Activated B cell treated with CpG ODN at 0.5 μM for 24 hours (primary cell): ENCODE measurements at places on chromosomes 2 and 18.

- no peak for DNase-seq
Observed at GRCh38 chr2:9228781-9229469, 22.3 kb downstream of the ASAP2 start.

DNA sequence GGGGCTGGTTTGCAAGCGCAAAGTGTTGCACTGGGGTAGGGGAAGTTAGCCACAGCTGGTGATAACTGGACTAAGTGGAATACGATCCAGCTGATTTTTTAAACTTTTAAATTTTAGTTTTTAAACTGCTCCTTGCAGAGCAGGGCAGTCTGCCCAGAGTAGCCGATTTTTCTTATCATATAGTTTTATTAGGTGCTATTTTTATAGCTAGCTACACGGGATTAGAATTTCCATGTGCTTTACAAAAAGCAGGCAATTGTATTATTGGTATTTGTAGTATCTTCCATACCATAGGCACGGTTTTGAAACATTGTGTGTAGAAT is 9.6 kb downstream of the CPLX4 start:
- no peak for DNase-seq

- no peak for DNase-seq
Observed at GRCh38 chr18:58287353-58288274, 243.6 kb downstream of the NEDD4L start.

GRCh38 chr2:170639635-170640034 is 75.5 kb upstream of the SP5 start:
- no peak for DNase-seq

DNA sequence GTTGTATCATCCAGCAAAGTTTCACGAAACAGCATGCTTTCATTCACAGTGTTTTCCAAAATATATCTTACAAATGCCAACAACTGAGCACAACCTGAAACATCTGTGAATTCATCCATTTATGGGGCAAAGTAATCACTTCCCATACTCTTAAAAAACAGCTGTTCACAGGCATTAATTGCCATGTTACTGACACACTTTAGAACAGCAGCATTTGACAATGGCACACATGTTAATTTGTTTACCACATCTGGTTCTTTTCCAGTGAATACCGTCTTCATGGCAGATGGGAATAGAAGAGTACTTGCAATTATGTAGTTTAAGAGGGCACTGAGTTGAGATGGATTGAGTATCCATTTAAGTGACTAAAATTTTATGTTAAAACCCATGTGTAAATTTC is 347.4 kb upstream of the LRP1B start:
- DNase-seq = no peak

DNA sequence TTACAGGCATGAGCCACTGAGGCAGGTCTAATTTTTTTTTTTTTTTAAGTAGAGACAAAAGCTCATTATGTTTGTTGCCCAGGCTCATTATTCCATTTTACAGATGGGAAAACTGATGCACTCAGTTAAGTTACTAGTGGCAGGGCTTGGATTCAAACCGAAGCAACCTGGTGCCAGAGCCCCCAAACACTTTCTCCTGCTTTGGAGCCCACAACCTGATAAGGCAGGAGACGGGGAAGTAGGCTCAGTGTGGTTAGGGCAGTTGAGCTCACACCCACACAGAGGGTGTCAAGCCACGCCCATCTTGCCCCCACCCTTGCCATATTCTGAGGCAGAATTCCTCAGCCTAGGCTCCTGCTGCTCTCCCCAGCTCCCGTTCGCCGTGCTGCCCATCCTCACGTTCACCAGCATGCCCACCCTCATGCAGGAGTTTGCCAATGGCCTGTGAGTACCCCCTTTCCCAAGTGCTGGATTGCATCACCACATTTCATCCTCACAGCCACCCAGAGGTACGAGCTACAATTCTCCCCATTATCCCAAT is 5.8 kb upstream of the CTDSP1 start:
- DNase-seq = no peak

GRCh38 chr2:111178296-111178695 is 57.6 kb downstream of the BCL2L11 start:
- no peak for DNase-seq

DNA sequence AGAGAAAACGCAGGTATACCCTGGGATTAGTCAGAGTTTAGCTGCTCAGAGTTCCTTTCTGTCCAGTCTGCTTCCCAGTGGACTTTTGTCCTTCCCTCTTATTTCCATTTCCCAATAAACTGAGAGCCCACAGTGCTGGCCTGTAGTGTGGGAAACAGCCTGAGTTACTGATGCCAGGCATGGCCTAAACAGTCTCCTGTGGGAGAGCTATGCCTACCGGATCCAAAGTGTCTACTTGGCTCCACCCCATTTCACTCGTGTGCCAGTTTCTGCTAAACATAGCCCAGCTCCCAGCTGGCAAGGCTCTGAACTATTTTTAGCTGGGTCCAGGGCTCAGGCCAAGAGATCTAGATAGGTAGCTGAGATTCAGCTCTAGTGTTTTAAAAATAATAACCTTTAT is 15.6 kb upstream of the PPP1CB start:
- no peak for DNase-seq

DNA sequence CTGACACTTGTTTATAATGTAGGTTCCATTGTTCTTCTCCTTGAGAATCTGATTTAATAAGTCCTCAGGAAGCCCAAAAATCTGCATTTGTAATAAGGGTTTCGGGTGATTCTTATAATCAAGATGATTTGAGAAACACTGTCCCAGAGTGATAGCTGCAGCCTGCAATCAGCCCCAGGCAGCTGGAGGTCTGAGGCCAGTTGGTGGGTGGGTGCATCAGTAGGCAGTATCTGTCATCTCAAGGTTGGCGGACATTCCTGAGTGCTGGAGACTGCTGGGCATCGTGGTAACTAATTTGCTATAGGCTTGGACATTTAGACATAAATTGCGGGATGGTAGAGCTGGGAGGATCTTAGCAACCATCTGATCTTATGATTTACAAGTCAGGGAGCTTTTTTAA is 2.7 kb upstream of the IL18RAP start:
- DNase-seq = no peak

DNA sequence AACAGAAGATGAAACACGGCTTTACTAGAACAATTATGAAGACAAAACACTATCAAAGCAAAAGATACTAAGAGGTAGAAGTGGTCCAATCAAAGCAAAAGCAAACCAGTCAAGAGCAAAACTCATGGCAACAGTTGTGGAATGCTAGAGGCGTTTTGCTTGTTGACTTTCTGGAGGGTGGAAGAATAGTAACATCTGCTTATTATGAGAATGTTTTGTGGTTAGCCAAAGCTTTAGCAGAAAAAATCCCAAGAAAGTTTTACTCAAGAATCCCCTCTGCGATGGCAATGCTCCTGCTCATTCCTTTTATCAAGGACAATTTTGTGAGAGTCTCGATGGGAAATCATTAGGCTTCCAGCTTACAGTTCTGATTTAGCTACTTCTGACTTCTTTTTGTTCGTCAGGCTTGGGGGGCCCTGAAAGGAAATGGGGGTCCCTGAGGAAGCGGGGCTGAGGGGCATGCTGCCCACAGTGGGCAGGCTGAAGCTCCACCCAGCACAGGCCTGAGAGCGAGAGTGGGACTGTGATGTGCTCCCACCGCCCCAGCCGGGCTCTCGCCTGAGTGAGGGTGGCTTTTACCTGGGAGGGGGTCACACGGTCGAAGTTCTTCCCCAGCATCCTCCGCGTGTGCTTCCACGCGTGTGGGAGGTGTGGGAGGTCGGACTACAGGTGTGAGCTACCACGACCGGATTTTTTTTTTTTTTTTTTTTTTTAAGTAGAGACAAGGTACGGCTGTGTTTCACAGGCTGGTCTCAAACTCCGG is 49.0 kb upstream of the MC4R start:
- DNase-seq = no peak

DNA sequence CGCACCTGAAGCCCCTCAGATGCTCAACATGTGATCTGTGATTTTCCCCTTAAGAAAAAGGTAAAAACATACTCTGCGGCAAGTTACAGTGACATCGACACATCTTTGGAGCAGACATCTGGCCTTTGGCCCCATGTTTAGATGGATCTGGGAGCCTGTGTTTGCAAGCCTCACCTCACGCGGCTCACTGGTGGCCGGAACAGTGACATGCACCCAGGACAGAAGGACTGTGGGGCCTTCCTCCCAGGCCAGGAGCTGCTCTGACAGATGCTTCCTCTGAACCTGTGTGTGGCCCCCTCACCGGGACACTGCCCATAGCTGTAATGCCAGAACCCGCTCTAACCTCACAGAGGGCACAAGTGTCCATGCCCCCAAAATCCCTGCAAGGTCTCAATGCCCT is 13.1 kb downstream of the PASK start:
- DNase-seq = no peak

- DNase-seq = no peak
Observed at GRCh38 chr2:101725515-101726192, 28.1 kb downstream of the MAP4K4 start.

GRCh38 chr2:96538487-96539214 is 2.1 kb downstream of the ARID5A start:
- DNase-seq = peak; percentile 55

- no peak for DNase-seq
Observed at GRCh38 chr2:127753374-127753773, 52.1 kb downstream of the SFT2D3 start.

- DNase-seq = no peak
Observed at GRCh38 chr2:63876311-63876710, 34.6 kb downstream of the UGP2 start.

GRCh38 chr2:176468457-176469113 is 199.3 kb downstream of the MTX2 start:
- DNase-seq = no peak

- no peak for DNase-seq
Observed at GRCh38 chr2:29065068-29065811, 9.1 kb downstream of the PCARE start.

- no peak for DNase-seq
Observed at GRCh38 chr2:12506846-12507245, 209.9 kb upstream of the TRIB2 start.
